Peyer's patch (tissue), 4 donors: ENCODE measurements at places on chromosomes 11 and 22. TPM values are rescaled to one million over a fixed set of nuclear protein-coding genes. Genes with fewer than 3 reads are reported as not detected.

- DNase-seq = no peak
Observed at GRCh38 chr11:22190827-22191463, 1.9 kb upstream of the ANO5 start.

- DNase-seq = no peak
Observed at GRCh38 chr11:112649856-112650255, 311.4 kb upstream of the NCAM1 start.

- no peak for DNase-seq
Observed at GRCh38 chr11:13259374-13259773, 18.2 kb upstream of the BMAL1 start.

GRCh38 chr11:60657888-60658287 lies 41.5 kb upstream of the MS4A8 start:
- DNase-seq = no peak

DNA sequence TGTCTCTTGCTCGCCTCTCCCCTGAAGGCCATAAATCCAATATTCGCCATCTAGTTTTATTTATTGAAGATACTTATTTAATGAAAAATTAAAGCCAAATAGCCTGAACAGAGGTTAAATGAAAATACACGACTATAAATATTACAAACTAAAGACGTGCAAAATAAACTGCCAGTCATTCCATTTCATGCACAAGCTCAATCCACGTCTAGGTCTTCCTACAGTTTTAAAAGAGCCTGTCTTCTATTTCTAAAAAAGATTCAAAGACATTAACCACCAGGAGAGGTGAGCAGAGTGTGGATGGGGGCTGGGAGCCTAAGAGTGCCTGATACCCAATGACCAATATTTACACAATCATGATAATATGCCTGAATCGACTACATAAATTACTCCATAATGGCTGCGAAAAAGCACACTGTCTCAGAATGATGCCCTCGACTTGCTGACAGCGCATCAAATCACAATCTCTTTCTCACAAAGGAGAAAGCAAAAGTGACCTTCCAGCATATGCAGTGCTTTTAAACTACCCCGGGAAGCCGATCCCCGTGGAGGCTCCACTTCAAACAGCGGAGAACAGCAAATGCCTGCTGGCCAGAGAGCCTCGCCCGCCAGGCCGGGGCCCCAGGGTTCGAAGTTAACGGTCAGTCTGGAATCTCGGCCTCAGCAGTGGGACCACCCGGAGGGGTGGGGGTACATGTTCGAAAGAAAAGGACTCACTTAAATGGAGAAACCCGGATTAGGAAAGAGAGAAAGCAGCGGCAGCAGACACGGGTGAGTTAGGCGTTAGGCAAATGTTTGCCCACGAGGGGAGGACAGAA lies 1.7 kb downstream of the FCHSD2 start:
- peak; percentile 35 for DNase-seq

GRCh38 chr22:48389916-48390315 lies 1437.8 kb downstream of the BRD1 start:
- DNase-seq = peak; percentile 34

DNA sequence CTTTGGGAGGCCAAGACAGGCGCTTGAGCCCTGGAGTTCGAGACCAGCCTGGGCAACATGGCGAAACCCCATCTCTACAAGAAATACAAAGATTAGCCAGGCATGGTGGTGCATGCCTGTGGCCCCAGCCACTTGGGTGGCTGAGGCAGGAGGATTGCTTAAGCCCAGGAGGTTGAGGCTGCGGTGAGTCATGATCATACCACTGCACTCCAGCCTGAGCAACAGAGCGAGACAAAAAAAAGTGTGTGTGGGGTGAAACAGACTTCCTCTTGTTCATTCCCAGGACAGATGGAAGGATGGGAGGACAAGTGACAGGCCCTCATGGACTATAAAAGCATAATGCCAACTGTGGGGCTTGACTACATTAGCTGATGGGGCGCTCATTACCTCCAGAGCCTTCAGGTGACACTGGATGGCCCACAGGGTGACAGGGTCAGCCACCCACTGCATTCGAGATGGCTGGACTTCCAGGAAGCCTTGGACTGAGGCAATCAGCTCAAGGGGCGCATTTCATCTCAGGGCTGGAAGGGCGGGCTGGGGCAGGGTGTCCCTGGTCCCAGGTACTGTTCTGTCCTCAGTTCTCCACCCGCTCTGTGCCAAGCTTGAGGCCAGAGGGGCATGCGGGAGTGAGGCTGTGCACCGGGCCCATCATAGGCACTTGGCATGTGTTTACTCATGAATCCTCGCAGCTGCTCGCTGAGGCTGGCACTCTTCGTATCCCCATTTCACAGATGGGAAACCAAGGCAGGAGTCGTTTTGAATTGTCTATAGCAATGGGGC lies 12.5 kb downstream of the NPTXR start:
- no peak for DNase-seq

GRCh38 chr22:17803609-17804270 lies 29.5 kb upstream of the BID start:
- DNase-seq = no peak

DNA sequence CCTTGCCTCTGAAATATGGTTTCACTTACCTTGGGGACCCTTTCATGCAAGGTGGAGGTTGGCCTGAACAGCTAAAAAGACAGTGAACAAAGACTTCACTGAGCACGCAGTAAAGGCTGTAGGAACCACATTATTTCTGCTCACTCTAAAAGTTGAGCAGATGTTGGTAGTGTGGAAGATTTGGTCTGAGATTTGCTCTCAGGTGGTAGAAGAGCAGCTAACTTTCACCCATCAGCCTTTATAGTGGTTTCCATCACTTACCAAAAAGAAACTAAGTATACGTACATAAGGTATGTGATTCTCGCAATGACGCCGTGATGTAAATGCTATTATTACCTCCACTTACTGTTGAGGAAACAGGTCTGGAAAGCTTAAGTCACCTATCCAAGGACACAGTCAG lies 47.3 kb downstream of the PRR5L start:
- DNase-seq = no peak

DNA sequence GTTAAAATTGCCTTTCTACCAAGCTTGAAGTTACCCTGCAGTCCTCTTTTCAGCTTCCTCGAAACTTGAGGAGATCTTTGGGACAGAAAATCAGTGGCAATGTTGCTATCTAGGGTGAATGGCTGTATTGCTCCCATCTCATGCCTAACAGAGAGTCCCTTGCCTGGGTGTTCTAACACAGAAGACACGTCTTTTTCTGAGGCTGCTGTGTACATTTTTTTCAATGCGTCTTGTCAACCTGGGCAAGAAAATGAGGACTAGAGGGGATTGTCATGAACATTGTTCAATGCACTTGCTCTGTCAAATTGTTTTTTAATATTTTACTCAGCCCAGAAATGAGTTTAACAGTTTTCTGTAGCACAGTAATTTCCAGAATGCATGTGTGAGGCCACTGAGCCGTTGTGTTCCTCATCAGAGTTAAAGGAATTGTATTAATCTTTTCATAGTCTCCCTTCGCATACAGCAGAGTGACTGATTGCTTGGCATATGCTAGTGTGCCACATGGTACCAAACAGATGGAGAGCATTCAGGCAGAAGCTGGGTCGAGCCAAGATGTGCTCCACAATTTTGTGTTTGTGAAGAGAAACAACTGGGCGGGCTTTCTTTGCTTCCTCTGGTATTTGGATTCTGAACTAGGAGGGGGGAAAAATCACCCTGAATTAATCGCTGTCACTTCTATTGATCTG lies 86.0 kb downstream of the CASP12 start:
- no peak for DNase-seq

DNA sequence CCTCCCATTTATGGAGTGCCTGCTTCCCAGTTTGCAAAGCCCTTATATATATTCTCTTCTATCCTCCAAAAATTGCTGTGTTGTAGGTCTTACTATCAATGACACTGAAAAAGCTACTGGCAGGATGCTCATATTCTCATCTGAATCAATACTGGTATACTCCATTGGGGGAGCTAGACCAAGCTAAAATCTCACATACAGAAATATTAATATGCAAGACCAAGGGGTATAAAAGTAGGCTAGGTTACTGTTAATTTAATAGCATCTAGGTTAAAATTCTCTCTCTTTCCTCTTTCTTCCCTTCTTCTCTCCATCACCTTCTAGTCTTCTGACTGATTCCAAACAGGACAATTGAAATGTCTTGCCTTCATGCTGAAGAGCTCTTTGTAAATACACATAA lies 17.1 kb upstream of the BDNF start:
- DNase-seq = no peak

- peak; percentile 98 for DNase-seq
Observed at GRCh38 chr11:65422633-65423515, at the start of gene NEAT1. Gene NEAT1, plus strand, starts transcription at chr11:65422798.

GRCh38 chr11:32792948-32793475 lies 1.4 kb downstream of the CCDC73 start:
- DNase-seq = peak; percentile 85

GRCh38 chr11:19525276-19525675 lies 187.4 kb upstream of the NAV2 start:
- no peak for DNase-seq

GRCh38 chr11:95392644-95393043 lies 161.6 kb upstream of the SESN3 start:
- no peak for DNase-seq

- no peak for DNase-seq
Observed at GRCh38 chr22:29116397-29117123, 43.7 kb downstream of the KREMEN1 start.

DNA sequence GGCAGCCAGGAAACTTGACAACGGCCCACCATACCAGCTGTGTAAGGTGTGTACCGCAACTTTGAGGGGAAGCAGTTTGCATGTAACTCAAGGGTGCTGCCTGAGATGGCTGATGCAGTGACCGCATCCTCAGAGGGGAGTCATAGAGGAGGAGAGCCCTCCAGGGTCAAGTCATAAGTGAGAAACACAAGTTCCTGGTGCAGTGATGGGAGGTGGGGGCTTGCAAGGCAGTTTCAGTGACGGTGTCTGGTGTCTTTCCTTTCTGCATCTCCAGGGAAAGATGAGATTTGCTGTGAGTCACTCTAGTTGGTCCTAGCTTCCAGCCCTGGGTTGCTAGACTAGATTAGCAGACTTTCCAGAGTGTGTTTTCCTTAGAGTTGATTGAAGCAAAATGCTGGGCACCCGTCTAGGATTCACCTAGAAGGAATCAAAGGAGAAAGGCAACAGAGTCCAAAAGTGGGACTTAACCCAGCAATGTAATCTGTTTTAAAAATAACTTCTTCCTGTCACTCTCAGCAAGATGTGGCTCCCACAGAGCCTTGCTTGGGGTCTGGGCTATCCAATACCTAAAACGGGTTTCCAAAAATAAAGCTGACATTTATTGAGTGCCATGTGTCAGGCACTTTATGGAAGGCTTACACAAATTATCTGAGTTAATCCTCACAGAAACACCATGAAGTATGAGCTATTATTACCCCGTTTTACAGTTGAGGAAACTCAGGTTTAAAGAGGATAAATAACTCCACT lies 265.4 kb upstream of the PLET1 start:
- DNase-seq = no peak

DNA sequence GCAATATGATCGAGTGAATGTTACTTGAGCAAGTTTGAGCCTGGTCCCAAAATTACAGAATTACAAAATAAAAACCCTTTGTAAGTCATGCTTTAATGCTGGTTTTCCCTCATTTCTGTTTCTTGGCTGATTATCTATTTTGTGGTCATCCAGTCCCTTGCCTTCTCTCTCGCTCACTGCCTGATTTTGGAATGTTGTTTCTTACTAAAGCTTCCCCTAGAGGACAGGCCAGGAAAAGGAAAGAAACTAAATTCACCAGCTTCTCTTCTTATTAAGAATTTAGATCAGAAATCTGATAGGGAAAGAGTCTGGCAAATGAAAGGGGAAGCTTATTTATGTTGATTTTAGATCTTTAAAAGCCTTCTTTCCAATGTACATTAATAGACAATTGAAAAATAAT lies 16.6 kb upstream of the BDNF start:
- DNase-seq = no peak

DNA sequence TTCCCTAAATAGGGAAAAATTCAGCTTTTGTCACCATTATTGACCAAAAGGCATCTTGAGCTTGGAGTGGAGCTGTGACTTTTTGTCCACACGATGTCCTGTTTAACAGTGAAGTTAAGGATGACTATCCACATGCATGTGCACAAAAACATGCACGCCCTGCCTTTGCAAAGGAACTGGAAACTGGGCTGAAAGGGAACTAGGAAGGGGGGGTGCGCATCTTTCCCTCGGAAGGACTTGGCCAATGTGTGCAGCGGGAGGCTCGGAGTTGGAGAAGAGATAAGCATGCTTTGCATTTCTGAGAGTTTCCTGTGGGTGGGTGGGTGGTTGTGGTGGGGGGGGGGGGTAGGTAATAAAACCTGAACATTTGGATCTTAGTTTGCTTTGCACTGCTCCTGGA lies 411 bp upstream of the KIRREL3 start:
- no peak for DNase-seq

DNA sequence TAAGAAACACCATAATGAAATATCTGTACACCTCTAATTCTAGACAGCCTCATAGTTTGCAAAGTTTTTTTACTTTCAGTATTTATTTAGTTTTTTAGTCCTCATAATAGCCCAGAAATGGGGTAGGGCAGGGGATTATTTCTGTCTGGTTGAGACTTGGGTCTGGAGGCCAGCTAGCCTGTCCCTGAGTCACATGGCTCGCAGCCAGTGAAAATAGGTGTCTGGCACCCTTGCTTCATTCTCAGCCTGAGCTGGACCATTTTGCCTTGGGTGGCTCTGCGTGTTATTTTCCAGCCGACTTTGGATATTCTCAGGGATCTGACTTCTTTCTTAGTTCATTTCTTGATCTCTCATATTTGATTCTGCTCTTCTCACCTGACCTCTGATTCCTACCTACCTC lies 123.9 kb upstream of the NARS2 start:
- no peak for DNase-seq

CABP2 gene
- total RNA-seq = not detected

ATG16L2 gene
- total RNA-seq = 67.1 TPM

HTR3B gene
- not detected for total RNA-seq

LDLRAD3 gene
- total RNA-seq = 14.0 TPM

LRRC4C gene
- total RNA-seq = 1.7 TPM

C11orf52 gene
- 11.2 TPM for total RNA-seq

CFL1 gene
- 2,313 TPM for total RNA-seq

ADM2 gene
- total RNA-seq = 8.1 TPM

RPS6KB2 gene
- 65.0 TPM for total RNA-seq

GAB2 gene
- 14.0 TPM for total RNA-seq

RAB39A gene
- 1.0 TPM for total RNA-seq

KRTAP5-7 gene
- total RNA-seq = not detected
